ENCODE measurements at places on chromosomes 5 and 9.

DNA sequence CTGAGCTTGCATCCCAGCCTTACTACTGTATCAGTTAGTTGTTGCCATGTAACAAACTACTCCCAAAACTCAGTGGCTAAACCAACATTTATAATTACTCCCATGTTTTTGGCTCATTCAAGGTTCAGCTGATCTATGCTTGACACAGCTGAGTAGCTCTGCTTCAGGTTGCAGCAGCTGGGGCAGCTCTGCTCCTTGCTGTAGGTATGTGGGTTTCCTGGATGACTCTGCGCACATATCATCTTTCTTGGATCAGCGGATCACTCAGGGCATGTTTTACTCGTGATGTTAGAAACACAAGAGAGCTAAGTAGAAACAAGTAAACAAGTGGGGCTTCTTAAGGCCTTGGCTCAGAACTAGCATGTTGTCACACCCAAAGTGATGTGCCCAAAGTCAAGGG lies 15.1 kb downstream of the TEK start:
- no peak for DNase-seq

DNA sequence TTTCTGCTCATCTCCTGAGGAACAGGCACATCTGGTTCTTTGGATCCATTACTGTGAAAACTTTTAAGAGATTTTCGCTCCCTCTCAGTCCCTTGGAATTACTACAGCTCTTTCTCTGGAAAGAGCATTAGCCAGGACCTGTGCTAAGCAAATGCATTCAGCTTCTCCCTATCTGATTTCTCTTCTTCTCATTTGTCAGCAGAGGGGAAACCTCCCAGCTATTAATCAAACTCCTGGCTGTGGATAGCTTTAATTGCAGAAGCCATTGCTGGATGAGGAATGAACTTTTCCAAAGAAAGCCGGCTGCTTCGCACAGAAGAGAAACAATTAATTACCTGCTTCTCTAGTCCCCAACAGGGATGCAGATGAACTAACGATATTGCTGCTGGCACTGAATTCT lies 37.9 kb downstream of the TLR4 start:
- DNase-seq, result no peak

DNA sequence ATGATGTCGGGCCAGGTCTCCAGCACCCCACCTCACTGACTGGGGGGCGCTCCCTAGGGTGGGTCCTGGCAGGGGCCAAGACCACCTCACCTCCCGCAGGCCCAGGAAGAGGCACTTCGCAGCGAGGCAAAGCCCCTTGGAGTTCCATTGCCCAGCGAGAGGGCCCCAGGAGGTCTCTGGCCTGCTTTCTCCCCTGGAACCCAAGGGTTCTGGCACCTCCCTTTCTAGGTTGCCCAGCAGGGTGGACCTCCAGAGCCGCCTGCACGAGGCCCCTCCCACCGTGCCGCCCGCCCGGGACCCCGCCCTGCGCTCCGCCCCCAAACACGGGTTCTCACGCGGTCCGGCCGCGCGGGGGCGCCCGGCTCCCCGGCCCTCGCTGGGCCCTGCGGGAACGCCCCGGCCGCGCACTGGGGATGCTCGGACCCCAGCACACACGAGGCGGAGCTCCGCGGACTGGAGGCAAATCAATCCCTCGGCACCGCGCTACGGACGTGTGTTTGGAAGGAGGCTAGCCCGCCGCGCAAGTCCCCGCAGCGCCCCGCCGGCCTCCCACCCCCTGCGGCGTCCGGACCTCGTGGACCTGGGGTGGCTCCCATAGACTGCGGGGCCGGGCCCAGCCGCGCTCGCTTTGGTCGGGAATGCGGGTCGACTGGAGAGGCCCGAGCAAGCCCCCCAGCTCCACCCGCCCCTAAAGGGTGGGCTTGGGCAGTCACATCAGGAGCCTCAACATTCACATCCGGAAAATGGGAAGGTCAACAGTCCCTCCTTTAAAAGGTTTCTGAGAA lies 99.5 kb upstream of the LMX1B start:
- DNase-seq, result peak; percentile 86

GRCh38 chr5:171659896-171660295 lies 125.7 kb upstream of the SMIM23 start:
- no peak for DNase-seq

DNA sequence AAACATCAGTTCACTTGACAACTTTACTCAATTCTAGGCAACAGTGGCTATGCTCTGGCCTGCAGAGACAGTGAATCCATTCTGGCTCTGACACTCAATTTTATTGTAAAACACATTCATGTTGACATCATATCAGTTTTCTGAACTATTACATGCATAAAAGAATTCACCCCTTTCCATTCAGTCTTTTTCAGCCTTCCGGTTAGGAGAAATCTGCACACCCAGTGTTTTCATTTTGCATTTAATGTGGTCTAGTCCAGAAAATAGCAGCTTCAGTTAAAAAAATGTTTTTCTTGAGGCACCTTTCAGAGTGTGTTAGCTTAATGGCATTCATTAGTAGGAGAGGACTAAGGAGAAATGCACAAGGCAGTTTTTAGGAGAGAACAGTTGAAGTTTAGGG lies 95.1 kb downstream of the PBX3 start:
- no peak for DNase-seq

DNA sequence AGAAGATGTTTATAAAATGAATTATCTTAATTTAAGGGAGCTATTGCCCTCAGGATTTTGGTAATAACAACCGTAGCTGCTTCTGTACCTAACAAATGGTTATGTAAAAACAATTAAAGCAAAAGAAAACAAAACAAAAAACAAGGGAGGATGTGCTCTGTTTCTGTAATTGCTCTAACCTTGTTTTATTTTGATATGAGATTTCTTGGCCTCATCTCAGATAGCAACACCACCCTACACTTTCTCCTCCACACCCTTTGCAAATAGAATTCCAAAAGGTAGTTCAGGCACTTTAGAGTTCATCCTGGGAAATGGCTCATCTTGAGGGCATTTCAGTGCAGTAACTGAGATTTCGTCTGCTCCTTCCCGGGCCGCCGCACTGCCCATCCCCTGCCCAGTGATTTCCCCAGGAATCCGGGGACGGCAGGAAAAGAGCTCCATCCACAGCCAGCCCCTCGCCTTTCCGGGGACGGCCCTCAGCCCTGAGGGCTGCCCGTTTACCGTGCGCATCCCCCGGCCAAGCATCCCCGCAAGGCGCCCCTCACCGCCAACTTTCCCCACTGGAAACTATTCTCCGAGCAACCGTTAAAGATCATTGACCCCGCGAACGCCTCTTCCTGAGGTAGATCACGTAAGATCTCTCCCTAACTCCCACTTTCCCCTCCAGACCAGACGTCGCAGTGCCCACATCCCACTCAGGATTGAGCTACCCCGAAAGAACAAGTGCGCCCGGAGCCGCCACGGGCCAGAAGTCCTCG lies 1.2 kb downstream of the FNBP1 start:
- DNase-seq, result no peak

GRCh38 chr5:178458140-178458539 lies 132.1 kb downstream of the COL23A1 start:
- peak; percentile 25 for DNase-seq
